ENCODE measurements at places on chromosomes 7 and 10.

- no peak for DNase-seq
Observed at GRCh38 chr7:33458581-33458980, 329.2 kb downstream of the BBS9 start.

- DNase-seq = no peak
Observed at GRCh38 chr7:49089717-49090116, 165.4 kb downstream of the CDC14C start.

GRCh38 chr10:131561897-131562296 is 250.4 kb upstream of the TCERG1L start:
- DNase-seq = no peak

GRCh38 chr7:102096706-102097427 is 189.8 kb upstream of the SH2B2 start:
- DNase-seq = no peak

DNA sequence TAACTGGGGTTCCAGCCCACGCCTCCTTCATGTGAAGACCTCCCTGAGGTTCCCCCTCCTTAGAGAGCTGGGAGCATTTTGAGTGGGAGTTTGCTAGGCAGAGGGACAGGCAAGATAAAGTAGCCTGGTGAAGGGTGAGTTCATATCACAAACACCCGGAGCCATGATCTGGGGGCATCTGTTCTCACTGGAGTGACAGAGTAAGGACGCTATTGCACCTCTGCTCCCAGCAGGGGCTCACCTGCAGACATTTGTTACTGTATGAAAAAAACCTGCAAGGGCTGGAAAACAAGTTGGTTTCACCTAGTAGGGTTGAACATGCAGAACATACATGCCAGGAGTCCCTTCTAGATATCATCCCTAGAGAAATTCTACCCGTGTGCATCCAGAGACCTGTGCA is 88.4 kb downstream of the CARD11 start:
- DNase-seq = no peak

- no peak for DNase-seq
Observed at GRCh38 chr7:151386301-151387160, 23.3 kb downstream of the WDR86 start.

DNA sequence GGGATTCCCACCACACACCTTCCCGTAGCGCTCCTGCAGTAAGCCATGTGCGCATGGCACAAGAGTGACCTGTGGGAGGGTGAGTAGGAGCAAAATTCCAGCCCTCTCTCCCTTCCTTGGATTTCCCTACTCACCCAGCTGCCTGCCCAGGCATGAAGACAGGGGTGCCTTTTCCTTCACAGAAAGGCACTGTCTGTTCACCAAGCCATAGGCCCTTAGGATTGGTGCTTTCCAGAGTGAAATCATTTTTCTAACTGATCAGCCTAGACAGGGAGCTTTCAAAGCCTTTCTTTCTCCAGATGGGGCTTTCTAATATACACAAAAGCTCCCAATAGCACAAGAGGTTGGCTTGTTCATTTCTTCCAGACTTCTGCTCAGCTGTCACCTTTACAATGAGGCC is 79.7 kb downstream of the CTTNBP2 start:
- no peak for DNase-seq

GRCh38 chr7:26447116-26447515 is 155.5 kb downstream of the SNX10 start:
- no peak for DNase-seq

GRCh38 chr10:11716686-11717085 is 25.5 kb upstream of the ECHDC3 start:
- DNase-seq = peak; percentile 11

GRCh38 chr10:70592186-70592735 is 10.3 kb downstream of the PRF1 start:
- no peak for DNase-seq

- DNase-seq = peak; percentile 82
Observed at GRCh38 chr10:4763960-4764428, 62.0 kb upstream of the AKR1E2 start.

GRCh38 chr10:6162589-6163356 is 40.0 kb upstream of the PFKFB3 start:
- DNase-seq = no peak

DNA sequence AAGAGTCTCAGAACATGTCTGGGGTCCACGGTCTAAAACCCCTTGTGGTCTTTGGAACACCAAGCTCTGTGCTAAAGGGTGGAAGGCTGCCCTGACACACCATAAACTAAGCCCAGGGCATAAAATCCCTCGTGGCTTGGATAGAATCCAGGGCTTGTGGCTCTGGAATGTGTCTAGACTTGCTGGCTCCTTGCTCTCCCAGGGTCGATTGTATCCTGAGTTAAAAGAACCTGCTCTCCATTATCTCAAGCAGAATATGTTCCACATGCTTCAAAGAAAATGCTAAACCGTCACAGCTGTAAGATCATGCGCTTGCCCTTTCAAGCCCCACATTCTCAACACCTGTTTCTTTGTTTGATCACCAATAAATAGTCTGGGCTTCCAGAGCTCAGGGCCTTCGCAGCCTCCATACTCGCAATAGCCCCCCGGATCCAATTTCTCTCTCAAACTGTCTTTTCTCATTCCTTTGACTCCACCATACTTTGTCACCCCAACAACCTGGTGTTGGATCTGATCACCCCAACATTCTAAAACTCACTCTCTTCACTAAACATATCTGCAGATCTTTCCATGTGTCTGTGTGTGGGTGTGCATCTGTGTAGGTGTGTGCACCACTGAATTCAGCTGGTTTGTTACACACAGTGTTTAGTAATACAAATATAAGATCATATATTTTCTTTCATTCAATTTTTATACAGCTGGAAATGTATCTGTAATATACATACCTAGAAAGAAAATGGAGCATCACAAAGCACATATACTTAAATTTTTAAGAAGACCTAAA is 238.5 kb downstream of the ZMYND11 start:
- DNase-seq = peak; percentile 48

DNA sequence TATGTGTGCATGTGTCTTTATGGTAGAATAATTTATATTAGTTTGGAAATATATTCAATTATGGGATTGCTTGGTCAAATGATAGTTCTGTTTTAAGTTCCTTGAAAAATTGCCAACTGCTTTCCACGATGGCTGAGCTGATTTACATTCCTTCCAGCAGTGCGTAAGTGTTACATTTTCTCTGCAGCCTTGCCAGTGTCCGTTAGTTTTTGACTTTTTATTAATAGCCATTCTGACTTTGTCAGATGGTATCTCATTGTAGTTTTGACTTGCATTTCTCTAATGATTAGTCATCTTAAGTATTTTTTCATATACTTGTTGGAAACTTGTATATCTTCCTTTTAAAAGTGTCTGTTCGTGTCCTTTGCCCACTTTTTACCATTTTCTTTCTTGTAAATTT is 434.2 kb upstream of the POT1 start:
- no peak for DNase-seq

DNA sequence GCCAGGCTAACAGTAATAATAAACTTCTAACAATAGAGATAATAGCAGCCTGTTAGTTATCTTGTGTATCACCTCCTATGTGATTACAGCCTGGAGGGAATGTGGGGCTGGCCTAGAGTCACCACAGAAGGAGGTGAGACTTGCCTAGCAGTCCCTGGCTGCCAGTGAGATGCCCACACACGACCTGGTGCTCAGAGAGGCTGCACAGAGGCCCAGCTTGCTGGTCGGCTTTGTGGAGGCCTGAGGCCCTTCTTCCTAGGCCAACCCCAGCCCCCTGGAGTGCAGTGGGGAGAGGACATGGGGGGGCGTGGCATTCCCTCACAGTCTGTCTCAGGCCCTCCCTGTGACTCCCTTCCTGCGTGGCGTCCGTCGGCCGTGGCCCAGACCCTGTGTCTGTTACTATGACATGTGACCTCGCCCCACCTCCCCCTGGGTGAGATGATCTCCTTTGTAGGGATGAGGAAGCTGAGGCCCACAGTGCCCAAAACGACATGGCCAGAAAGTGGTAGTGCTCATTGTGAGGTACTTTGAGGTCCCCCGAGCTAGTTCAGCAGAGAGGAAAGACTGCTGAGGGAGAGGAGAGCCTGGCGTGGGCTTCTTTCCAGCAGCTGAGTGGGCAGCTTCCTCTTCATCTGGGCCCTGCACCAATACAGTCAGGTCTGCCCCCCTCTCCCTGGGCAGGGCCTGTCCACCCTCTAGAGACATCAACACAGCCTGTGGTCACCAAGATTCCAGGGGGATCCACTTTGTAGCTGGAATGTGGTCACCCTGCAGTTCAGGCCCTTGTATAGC is 29.7 kb downstream of the UNC5B start:
- DNase-seq = no peak

DNA sequence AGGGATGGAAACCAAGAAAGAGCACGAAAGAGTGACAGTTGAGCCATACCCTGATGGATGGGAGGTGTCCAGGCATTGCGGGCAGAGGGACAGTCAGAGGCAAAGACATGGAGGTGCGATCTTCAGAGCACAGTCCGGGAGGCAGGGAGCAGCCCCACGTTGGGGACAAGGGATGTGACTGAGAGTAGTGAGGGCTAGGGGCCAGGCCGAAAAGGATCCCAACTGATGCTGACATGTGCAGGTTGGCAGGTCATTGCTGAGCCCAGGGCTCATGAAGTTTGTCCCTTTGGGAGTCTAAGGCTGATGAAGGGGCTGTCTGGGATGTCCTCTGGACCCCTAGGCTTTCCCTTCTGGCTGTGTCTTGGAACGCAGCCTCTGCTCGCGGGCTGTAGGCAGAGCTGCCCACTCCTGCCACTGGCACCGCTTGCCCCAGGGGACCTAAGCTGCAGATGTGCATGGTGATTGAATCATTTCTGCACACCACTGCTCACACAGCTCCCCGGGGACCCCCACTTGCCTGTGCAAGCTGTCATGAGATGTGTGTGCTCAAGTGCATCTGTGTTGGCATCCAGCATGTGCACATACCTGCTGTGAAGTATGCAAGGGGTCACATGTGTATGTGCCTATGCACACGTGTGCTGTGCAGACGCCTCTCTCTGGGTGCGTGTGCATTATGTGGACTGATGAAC is 125.1 kb downstream of the ZMIZ1 start:
- no peak for DNase-seq

GRCh38 chr10:60845038-60845437 is 66.8 kb downstream of the CDK1 start:
- DNase-seq = no peak

DNA sequence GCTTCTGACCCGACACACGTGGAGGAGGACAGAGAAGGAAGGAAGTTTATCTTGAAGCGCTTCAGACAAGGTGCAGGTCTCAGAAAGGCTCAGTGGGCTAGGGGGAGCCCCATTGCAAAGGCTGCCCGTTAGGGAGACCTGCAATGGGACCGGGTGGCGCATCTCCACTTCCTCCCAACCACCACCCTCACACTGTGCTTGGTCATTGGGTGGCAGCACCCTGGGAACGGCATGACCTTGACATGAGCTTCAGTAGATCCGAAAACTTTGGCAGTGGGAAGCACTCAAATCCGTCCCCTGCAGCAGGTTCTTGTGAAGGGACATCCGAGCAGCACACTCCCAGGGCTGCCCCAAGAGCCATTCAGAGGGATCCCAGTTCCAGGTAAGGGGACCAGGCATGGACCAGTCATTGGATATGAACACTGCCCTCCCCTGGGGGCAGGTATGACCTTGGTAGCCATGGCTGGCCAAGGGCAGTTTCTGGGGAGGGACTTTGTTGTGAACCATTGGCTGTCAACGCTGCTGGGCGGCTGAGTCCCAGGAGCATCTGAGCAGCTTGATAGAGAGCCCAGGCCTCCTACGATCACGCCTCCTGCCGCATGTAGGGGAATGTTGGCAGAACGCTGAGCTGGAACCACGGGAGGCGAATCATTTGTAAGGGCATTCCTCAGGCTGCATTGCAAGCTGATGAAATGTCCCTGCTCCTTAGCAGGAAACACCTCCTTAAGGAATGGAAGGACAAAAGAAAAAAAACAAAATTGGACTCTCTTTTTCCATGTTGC is 31.7 kb downstream of the GALNTL5 start:
- peak; percentile 39 for DNase-seq

DNA sequence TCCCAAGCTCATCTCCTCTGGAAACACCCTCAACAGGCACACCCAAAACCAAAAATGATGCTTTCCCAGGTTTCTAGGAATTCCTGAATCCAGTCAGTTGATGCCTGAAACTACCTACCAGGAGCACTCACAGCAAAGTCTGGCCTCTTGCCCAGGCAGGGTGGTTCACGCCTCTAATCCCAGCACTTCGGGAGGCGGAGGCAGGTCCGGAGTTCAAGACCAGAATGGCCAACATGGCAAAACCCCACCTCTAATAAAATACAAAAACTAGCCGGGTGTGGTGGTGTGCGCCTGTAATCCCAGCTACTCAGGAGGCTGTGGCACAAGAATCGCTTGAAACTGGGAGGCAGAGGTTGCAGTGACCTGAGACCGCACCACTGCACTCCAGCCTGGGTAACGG is 1.9 kb downstream of the MAD1L1 start:
- DNase-seq = no peak

DNA sequence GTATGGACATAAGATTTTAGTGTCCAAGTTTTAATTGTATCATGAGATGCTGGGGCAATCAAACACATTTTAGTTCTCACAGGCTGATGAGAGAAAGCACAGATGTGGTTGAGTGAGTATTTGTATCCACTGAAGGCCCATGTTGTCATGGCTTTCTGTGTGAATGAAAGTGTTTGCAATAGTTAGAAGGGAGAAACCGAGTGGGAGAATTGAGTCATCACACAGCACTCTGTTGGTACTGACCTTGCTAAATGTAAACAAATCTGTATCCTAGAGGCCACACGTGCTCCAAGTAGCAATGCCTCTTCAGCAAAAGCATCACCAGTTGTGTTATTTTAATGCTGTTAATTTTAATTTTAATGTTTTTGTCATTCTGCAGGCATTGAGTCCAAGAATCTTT is 121.2 kb downstream of the EMX2 start:
- DNase-seq = peak; percentile 73

- DNase-seq = peak; percentile 76
Observed at GRCh38 chr7:5704534-5704922, 76.9 kb downstream of the RNF216 start.

DNA sequence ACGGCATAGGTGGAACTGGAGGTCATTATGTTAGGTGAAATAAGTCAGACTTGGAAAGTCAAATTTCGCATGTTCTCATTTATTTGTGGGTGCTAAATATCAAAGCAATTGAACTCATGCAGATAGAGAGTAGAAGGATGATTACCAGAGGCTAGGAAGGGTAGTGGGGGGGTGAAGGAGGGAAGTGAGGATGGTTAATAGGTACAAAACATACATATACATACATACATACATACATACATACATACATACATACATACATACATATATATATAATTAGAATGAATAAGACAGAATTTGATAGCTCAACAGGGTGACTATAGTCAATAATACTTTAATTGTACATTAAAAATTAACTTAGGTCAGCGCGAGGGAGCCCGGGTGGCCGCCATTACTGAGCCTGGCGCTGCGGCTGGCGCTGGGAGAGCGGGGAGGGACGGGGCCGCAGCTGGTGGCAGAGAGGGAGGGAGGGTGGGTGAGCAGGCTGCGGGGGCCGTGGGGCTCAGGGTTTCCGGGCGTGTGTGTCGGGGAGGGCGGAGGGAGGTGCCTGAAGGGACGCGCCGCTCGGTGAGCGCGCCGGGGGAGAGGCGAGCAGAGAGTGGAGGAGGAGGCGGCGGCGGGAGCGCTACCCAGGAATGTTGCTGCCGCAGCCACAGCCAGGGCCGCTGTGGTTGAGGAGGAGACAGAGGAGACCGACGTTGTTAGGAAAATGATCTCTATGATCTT is 85.8 kb upstream of the EGFR start:
- peak; percentile 69 for DNase-seq
